ENCODE measurements at places on chromosomes 5 and 9. TPM values are rescaled to one million over a fixed set of nuclear protein-coding genes. Genes with fewer than 3 reads are reported as not detected.

- no peak for DNase-seq
These were observed 47.7 kb downstream of the SLC24A2 start for GRCh38 chr9:19741178-19741577.

The CCDC171 gene
- total RNA-seq: 8.7 TPM

The RGS7BP gene
- 2.2 TPM for total RNA-seq

The EXOSC2 gene
- total RNA-seq: 26.1 TPM

DNA sequence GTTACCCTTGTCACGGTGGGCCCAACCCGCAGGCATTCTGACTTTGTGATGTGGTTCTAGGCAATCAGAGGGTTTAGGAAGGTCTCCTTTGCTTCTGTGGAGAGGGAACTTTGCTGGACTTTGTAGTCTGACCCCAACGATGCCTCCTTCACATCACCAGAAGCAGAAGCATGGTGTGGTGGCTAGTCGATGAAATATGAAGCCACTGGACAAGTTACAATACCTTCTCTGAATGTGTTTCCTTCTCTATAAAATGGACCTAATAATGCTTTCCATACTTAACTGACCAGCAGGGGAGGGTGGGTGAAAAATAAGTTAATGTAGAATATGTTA, 607 bp downstream of the SPEF2 start:
- DNase-seq: no peak

The PRR16 gene
- 5.2 TPM for total RNA-seq

All from tongue (tissue), 3 donors.